ENCODE measurements at places on chromosomes 16 and 17.

DNA sequence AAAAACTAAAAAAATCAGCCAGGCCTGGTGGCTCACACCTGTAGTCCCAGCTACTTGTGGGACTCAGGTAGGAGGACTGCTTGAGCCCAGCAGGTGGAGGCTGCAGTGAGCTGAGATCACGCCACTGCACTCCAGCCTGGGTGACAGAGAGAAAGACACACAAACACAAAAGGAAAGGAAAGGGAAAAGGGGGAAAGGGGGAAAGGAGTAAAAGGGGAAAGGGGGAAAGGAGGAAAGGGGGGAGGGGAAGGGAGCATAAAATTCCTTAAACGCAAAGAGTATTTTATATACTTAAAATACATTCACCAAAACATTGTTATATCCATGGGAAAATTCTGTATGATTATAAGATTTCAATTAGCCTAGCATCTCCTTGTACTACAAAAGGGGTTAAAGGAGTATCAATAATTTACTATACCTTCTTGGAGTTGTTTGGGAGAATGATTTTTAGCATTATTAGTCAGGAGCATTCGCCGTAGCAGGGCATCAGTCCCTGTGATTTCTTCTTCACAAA lies 17.3 kb upstream of the BRIP1 start:
- no peak for DNase-seq

DNA sequence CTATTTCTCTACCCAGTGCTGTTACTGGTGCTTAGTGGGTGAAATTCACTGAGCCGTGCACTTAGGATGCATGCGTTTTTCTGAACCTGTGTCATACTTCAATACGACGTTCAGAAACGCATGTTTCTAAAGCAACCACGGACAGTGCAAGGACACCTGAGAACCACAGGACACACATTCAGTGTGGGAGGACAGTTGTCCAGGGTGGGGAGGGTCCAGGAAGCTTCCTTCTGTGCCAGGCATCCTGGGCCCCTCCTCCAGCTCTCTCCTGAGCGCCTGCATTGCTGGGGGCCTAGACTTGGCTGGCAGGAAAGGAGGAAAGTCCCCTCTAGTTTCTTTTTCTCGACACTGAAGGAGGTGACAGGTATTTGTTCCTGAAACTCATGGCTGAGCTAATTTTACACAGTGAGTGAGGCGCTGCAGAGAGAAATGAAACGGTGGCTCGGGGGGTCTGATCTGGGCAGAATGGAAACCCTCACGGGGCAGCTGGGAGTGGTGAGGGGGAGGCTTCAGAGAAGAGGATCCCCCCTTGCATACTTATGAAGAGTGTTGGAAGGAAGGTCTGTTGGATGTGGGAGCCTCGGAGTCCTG lies 89.9 kb downstream of the IRF8 start:
- DNase-seq = no peak

GRCh38 chr17:82006468-82007227 lies 16.0 kb downstream of the CENPX start:
- DNase-seq = no peak

- no peak for DNase-seq
These were observed 14.0 kb downstream of the RPH3AL start for GRCh38 chr17:338442-339192.

DNA sequence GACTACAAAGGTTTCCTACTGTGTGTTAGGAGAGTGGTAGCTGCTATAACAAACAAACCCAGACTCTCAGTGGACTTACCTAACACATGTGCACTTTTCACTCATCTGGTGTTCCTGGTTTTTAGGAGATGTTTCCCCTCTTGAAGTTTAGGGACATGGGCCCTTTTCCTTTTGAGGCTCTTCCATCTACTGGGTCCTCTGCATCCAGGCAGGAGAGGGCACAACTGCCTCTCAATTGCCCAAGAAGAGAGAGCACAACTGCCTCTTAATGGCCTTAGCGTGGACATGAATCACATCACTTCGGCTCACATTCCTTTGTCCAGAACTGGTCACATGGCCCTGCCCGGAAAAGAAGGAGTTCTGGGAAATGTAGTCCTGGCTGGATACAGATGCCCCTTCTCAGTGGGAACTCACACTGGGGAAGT lies 9.8 kb upstream of the TNRC6C start:
- peak; percentile 68 for DNase-seq

DNA sequence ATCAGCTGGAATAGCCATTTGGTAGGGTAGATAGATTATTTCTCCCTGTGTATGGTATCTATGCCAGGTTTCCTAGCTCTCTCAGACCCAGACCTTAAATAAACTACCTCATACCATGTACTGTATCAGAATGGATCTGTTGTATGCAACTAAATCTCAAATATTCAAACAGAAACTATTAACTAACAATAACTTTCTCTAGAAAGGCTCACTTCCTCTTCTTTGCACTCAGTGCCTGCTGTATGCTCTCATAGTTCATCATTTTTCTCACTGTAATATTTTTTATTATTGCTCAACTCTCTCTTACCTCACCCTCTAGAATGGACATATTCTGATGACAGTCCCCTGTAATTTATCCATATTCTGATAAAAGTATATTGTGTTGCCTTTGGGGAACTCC lies 182.4 kb downstream of the TOX3 start:
- DNase-seq = no peak

GRCh38 chr17:82536512-82537201 lies 17.1 kb downstream of the FOXK2 start:
- DNase-seq = no peak

DNA sequence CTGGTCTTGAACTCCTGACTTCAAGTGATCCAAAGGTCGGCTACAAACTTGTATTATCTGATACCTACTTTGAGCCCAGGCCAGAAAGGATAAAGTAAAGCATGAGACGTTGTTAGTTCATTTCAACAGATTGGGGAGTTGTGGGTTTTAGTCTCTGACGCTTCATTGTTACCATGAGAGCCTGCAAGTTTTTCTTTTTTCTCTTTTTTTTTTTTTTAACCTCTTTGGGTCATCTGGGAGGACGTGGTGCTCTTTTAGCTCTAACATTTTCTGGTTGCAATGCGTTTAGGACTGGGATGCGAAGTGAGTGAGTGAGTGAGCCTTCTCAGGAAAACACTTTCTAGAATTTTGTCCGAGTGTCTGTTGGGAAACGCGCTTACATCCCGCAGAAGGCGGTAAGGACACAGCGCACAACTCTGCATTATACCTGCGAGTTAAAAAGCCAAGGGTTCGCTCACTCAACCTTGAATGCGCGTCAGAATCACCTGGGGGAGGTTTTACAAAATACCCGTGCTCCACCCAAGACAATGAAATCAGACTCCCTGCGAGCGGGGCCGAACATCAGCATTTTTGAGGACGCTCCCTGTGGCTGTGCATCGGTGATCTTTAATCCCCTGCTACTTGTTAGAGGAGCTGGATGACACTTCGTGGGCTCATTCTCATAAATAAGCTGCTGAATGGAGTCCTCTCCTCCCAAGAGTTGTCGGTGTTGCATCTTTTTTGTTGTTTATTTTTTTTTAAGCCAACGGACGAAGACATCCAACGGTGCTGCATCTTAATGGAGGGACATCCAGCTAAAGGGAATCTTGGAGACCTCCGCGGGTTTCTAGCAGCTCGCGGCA lies 629 bp upstream of the RNF135 start:
- DNase-seq = peak; percentile 73

DNA sequence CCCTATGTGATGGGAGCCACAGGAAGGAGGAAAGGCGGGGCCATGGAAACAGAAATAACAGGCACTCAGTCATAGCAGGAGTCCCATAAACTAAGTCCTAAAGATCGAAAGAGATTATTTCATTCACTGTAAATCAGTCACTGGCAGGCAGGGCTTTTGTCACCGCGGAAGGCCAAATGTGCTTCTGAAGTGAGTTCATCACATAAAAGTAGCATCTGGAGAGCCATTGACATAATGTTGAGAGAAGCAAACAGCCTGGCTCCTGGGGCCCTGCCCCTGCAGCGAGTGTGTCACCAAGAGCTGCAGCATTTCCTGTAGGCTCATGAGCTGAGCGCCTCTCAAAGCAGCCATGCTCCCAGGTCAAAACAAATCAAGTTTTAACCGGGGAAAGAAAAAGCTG lies 476.2 kb downstream of the HAPSTR1 start:
- DNase-seq = no peak

DNA sequence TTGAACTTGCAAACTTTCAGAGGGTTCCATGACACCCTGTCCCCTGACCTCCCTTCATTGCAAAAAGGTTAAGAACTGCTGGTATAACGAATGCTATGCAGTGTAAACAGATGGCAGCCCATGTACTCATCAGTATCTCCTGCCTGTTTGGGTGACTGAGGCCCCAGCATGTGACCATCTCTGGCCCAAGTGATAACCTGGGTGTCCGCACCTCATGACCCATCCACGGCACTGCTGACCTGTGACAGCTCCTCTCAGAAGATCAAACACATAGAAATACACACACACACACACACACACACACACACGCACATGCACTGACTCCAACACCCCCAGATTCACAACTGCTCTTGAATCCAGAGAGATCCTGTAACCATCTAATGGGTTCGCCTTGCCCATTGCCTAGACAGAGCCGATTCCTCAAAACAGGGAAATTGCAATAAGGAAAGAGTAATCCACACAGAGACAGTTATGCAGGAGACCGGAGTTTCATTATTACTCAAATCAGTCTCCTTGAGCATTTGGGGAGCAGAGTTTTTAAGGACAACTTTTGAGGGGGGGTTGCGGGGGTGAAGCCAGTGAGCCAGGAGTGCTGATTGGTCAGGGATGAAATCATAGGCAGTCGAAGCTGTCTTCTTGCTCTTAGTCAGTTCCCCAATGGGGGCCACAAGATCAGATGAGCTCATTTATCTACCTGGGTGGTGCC lies 11.3 kb upstream of the PHOSPHO1 start:
- no peak for DNase-seq

GRCh38 chr16:78211946-78212345 lies 112.5 kb downstream of the WWOX start:
- peak; percentile 93 for DNase-seq

GRCh38 chr16:21625026-21625425 lies 25.6 kb downstream of the METTL9 start:
- DNase-seq = no peak

DNA sequence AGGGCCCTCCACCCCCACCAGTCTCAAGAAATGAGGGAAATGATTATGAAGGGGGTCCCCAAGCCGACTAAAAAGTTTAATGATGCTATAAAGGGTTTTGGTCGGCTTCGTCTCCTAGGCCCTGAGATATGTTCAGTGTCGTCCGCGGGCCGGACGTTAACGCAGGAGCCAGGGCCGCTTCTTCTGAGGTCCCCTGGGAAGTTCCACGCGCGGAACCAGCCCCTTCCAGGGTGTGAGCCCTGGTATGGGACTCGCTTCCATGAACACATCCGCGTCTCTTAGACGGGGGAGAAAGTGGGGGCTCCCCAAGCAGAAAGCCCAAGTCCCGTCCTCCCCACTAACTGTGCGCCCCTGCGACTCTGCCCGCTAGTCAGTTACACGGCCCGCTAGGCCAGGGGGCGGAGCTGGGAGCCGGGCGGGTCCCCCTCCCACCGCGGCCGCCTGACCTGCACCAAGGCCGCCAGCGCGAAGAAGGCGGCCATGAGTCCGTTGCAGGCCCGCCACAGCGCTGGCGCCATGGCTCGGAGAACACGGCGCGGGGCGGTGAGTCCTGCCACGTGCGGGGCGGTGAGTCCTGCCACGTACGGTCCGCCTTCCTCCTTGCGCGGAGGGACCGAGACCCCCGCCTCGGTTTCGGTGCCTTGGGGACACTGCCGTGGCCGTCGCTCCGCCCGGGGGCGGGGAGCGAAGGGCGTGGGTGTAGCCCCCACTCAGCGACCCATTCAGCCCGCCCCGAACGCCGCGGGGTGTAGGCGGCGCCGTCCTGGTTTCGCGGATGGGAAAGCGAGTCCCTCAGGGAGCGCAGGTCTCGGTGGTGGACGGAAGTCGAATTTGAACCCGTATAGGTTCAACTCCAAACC lies at the start of gene TMEM220:
Gene TMEM220, minus strand, starts transcription at position 690 of the 860 bp plus-strand sequence. Its CDS starts 172 bp downstream, at position 518.
- DNase-seq = no peak

DNA sequence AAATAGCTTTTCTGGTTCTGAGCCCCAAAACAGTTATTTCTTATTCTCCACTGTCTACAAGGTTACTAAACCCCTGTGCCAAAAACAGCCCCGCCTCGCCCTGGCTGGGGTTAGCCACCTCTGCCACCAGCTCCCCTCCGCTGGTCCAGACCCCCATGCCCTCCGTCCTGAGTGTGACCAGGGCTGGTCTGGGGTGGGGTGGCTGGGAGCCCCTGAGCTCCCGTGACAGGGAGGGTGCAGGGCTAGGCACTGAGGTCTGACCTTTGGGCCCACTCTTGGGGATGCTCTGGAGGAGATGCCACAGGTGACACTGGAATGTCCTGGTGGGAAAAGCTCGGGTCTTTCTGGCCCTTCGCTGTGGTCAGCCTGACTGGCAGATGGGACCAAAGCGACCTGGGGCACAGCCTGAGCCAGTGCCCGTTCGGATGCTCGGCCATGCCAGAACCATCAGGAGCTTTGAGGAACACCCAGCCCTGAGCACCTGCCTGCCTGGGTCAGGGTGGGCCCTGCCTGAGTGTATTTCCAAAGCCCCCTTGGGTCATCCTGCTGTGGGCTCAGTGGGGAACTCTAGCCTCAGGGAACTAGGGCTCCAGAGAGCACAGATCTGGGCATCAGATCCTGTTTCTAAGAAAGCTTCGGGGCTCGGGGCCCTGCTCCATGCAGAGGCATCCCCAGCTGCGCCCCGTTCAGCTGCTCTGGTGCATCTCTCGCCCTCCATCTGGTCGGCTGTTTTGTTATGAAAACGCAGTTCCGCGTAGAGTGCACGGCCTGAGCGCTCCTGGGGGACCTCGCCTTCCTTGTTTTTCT lies 72.1 kb upstream of the GNG13 start:
- DNase-seq = no peak

GRCh38 chr16:66277311-66278070 lies 89.0 kb upstream of the CDH5 start:
- DNase-seq = no peak

GRCh38 chr17:27569257-27569722 lies 61.7 kb upstream of the LGALS9 start:
- no peak for DNase-seq

DNA sequence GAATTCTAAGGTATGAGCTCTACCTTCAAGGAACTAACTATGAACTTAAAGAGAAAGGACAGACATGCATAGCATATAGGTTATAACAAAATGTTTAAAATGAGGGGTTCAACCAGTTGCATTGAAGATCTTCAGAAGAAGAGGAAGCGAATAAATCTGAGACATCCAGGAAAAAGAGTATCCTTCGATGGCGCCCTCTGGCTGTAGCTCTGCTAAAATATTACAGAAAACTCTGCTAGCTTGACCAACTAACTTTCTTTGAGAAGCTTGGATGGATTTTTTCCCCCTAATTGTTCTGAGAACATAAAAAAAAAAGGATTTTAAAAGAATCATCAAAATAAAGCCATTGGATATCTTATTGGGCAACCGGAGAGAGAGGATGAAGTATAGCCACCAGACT lies 659.9 kb upstream of the SOX9 start:
- DNase-seq = peak; percentile 60

DNA sequence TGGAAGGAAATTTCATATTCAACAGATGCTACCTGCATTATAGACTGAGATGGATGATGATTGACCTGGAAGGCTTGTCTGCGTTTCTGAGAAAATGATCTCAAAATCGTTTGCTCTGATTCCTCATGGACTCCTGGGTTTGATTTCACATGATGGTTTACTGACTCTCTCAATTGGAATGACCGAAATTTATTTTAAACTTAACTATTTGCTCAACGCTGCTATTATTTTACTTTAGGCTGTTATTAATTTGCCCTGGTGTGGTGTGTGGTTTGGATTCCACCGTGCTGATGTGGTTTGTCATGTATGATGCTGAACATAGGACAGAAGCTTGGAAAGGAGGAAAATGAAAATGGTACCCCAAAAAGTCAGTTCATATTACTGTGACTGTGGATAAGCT lies 37.3 kb upstream of the ELAC2 start:
- no peak for DNase-seq
